ENCODE measurements at places on chromosomes 13 and 19.

DNA sequence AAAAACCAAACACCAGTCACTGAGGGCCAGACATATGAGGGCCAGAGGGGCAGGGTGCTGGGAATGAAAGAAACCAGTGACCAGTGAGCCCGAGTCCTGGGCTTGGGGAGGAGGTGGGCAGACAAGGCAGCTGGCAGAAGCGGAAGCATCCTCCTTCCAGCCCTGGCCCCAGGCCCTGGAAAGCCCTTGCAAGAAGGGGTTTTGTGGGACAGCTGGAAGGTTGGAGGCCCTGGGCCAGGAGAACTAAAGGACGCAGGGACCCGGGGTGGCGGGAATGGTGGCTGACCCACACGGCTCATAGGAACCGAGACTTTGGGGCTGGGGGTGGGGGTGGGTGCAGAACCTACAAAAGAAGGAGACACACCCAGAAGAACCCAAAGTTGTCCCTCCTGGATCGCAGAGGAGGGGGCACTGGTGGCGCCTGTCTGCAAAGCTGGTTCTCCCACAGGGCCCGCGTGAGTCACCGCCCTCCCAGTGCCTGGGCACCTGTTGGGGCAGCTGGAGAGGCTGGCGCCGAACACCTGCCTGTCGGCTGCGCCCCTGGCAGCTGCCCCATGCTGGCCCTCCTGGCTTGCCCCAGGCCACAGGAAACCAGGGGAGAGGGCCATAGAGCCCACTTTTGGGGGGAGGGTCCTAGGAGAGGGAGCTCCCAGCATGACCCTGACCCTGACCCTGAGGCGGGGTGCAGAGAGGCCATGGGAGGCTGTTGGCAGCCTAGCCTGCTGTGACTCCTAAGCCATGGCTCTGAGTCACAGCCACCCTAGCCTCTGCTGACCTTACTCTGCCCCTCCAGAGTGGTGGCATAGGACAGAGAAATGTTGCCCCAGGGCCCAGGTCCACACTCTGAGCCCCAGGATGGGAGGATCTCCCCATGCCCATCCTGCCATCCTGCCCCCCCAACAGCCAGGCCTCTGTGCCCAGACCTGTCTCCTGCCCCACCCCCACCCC is 802 bp downstream of the DMPK start:
- DNase-seq = no peak

DNA sequence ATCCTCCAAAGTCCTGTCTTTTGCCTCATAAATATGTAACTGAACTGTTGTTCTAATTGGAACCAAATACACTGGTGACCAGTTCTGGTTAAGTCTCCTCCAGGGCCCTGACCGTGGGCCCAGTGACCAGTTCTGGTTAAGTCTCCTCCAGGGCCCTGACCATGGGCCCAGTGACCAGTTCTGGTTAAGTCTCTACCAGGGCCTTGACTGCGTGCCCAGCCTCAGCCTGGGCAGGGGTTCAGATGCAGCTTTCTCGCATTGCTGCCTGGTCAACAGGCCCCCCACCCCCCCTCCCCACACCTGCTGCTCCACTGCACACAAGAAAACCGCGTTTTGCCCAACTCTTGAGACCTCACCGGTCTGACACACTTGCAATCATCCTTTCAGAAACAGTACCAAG is 3.8 kb upstream of the GRTP1 start:
- no peak for DNase-seq

DNA sequence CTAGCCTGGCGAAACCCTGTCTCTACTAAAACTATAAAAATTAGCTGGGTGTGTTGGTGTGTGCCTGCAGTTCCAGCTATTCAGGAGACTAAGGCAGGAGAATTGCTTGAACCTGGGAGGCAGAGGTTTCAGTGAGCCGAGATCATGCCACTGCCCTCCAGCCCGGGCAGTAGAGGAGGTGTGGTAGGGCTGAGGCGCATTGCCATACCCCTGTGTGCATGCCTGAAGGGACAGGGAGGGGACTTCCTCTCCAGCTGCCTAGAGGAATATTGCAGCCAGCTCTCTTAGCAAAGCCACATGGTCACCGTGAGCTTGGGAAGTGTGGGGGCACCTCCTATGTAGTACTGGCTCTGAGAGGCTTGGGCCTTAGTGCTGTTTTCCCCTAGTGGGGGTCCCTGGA is 29.2 kb upstream of the PEPD start:
- DNase-seq = no peak

DNA sequence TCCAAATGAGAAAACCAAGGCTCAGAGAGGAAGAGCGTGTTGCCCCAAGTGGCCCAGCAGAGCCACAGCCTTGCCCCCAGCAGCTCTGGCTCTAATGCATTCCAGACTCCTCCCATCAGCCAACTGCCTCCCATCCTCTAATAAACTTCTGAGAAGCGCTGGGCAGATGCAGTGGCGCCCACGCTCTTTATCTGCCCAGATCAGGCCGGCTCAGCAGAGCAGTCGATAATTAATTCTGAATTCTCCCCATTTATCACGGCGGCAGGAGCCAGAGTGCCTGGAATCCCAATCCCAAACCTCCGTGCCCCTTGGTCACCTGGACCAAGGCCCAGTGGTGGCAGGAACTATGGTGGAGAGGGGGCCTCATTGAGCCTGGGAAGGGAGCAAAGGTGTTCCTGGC is 13.9 kb downstream of the TINCR start:
- DNase-seq = no peak

- no peak for DNase-seq
These were observed 7.0 kb downstream of the CLASRP start for GRCh38 chr19:45045671-45046353.

Data from fibroblast of skin of abdomen (primary cell).